ENCODE measurements at places on chromosomes 4 and X.

- DNase-seq = no peak
Measured at GRCh38 chr4:138291431-138291830, 49.3 kb upstream of the SLC7A11 start.

DNA sequence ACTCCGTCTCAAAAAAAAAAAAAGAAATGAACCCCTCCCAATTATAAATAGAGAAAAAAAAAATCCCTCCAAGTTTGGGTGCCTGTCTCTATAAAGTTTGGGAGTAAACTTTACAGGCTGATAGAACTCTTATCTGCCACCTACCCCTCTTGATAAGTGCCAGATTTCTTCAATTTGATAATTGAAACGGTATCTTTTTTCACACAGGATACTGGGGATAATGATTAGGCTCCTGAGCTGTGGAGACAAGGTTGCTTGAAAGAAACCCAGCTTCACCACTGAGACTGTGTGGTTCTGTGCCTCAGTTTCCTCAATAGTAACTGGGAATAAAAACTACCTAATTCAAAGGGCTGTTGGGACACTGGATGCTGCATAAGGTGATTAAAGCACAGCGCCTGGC, 606 bp downstream of the EFHC2 start:
- no peak for DNase-seq

DNA sequence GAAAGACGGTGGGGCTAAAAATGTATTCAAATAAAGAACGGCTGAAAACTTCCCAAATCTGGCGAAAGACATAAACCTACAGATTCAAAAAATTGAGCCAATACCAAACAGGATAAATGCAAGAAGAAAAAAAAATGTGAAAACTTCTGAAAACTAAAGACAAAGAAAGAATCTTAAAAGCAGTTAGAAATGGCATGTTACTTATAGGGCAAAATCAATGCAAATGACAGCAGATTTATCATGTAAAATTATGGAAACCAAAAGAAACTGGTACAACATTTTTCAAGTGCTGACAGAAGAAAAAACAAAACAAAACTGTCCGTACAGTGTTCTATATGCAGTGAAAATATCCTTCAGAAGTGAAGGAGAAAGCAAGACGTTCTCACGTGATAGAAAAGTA, 239.0 kb downstream of the PDGFC start:
- DNase-seq = no peak

DNA sequence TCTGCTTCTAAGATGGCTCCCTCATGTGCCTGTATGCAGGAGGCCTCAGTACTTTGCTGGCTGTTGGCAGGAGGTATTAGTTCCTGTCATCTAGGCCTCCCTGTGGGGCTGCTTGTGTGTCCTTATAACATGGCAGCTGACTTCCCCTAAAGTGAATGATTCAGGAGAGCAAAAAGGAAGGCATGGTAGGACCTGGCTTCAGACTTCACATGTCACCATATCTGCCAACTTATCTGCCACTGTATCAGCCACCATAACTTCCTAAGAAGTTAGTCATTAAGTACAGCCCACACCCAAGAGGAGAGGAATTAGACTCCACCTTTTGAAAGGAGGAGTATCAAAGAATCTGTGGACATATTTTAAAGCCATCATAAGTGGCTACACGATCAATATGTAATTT, 122.5 kb downstream of the UCHL1 start:
- DNase-seq = no peak

- DNase-seq = peak; percentile 82
Measured at GRCh38 chr4:1130316-1131186, 17.2 kb upstream of the RNF212 start.

DNA sequence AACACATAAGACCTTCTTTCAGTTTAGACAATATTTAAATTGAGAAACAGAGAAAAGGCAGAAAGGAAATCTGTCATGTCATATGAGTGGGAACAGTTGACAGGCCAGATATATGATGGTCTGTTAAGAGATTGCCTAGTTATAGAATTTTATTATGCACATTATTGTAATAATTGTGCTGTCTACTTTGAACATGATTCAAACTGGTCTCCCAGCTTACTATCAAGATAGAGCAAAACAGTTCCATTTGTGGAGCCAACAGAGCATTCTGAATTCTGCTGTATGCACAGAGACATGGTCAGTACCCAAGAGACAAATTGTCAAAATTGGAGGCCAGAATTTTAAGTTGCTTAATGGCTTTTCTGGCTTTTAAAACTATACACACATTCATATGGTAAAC, 139.4 kb downstream of the FBXO8 start:
- no peak for DNase-seq

GRCh38 chr4:101807351-101807750, 16.8 kb downstream of the BANK1 start:
- no peak for DNase-seq

DNA sequence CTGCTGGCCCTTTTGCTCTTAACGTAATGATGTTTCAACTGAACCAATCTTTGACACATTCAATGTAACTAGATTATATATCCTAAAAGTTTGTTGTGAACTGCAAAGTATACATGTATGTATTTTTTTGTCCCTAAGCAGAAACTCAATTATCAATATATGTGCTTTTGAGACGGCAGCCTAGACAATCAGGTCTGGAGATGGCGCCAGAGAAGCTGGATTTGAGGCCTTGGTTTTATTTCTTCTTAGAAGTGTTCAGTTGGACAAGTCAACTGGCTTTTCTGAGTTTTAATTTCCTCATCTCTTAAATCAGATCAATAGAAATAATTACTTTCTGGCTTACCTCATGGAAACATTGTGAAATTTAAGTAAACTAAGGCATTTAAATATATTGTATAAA, 62.5 kb downstream of the DCAF8L1 start:
- DNase-seq = no peak

DNA sequence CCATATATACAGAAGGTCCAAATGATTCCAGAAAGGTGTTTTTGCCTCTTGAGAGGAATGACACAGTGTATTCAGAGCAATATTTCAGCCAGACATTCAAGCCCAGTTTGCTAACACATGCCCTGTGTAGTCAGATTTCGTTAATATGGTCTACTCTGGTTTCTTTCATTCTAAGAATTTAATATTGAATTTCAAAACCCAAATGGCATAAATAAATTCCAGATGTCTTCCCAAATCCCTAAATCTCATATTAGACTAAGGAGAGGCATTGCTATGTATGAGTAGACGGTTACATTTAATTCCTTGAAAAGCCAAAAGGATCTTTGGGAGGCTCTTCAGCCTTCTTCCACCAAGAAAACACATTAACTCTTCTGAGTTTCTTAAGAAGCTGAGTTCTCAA, 66.3 kb upstream of the C1QTNF7 start:
- no peak for DNase-seq

DNA sequence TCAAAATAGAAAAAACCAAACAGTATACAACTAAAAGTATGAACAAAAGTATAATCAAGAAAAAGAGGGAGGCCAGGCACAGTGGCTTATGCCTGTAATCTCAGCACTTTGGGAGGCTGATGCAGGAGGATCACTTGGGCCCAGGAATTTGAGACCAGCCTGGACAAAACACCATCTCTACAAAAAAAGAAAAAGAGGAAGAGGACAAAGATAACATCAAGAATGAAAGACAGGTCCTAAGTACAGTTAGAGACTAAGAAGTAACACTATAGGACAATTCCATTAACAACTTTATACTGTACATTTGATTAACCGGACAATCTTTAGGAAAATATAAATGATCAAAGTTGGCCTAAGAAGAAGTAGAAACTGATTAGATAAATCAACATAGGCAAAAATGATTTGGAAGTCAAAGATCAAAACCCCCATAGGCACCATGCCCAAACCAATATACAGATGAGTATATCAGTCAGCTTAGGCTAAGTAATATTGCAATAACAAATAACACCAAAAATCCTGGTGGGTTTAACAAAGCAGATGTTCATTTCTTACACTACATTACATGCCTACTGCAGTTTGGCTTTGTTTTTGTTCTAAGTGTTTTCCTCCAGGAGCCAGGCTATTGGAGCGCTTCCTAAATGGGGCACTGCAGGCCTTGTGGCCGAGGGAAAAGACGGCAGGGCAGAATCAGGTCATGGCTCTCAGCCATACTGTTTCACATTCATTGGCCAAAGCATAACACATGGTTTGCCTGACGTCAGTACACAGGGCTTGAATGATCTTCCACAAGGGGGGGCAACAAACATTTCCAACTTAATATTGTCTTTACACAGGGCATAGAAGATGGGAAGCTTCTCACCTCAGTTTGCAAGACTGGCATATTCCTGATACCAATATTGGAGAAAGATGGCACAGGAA, 42.2 kb upstream of the HGFAC start:
- DNase-seq = peak; percentile 19

DNA sequence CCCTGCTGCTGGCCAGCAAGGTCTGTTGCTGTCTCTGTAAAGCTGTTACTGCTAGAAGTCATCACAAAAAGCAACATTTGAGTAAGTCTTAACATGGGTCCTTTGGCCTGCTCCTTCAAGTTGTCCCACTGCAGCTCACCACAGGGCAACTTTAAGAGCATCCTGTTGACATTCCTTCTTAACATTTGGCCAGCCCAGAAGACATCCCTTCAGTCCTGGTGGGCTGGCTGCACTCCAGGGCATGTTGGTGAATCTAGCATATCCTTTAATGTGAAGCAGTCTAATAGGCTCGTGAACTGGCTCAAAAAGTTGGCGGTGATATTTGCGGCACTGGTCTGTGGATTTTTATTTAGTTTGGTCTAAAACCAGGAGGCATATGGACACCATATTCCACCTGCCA, 92.2 kb upstream of the MAML3 start:
- DNase-seq = no peak

GRCh38 chrX:43644124-43644701, 11.9 kb upstream of the MAOA start:
- DNase-seq = no peak

DNA sequence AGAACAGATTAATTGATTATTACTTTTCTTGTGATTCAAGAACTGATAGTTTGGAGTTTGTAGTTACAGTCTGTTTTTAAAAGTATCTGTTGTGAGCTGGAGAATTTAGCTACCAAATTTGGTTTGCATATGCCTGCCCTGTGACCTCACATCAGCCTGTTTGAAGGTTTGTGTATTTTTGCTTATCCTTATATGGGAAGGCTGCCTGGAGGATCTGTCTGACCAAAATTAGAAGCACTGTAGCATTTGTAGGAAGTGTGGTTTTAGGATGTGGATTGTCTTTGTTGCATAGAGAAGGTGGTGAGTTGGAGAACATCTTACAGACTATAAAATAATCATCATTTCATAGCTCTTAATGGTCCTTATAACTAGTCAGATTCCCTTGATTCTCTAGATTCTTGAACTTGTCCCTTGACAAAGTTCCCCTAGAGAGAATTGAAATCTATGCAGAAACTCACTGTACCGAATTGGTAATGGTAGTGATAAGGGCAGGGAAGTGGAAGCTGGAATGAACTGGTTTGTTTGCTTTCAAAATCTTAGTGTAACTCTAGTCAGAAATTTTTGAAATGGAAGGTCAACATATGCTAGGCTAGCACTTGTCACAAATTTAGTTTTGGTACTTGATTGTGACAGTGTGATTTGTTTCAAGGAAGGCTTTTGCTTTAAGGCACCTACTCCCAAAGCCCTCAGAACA, 57.3 kb downstream of the SH3BGRL start:
- no peak for DNase-seq

DNA sequence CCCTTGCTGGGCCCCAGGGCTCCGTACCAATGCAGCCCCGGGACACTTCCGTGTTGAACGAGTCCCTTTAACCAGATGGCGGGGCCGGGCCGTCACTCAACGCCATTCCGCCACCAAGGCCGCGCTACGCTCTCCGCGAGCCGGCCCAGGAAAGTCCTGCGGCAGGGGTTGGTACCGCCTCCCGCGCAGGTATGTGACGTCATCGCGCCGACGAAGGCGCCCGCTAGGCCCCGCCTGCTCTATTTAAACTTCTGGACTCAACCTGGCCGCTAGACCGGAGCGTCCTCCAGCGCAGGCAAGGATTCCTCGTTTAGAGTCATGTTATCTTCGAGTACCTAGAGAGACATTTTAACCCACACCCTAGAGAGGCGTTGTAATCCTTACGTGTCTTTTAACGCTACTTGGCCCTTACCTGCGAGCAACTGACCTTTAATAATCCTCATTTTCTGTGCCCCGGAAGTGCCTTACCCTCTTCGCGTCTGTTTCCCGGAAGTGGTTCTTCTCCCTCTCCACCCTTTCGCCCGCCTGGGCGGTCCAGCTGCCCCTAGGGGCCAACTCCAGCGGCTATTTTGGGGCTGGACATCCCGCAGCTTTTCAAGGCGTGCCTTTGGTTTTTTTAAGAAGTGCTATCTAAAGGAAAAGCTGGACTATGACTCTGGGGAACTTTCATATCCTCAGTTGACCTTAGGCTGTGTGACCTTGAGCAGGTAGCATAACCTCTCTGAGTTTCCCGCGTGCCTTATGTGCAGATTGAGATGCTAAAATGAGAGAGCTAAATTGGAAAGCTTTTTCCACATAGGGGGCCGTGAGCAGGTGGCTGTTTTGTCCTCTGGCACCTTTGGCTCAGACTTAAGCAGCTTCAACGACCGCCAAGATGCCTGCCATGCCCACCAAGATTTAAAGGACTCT, at the start of gene PNPLA4:
TSS of gene PNPLA4 (minus strand) at position 155 of the 909 bp plus-strand sequence. CDS start 1,294 bp downstream, outside the sequence.
- peak; percentile 87 for DNase-seq

DNA sequence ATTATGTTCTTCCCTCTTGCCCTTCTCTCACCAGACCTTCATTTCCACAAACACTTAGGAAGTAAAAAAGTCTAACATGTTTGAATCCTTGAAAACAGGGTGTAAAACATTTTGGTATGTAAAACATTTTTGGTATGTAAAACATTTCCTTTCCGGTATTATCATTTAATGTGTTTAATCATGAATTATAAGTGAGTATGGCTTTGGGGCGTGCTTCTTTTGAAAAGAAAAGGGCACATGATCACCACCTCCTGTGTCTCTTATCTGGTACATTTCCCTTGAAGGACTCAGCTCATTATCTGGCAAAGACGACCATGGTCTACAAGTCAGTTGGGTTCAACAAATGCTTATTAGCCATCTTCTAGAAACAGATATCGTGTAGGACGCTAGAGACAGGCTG, 283.6 kb downstream of the FRMPD4 start:
- DNase-seq = no peak

- DNase-seq = no peak
Measured at GRCh38 chr4:11548597-11549082, 119.9 kb upstream of the HS3ST1 start.

All from OCI-LY7 (cell line).